Activated CD4-positive, CD25-positive, alpha-beta regulatory T cell treated with anti-CD3 and anti-CD28 coated beads, Interleukin-2, amount 50 U/mL, for 72 hours (primary cell): ENCODE measurements at places on chromosomes 4 and X.

DNA sequence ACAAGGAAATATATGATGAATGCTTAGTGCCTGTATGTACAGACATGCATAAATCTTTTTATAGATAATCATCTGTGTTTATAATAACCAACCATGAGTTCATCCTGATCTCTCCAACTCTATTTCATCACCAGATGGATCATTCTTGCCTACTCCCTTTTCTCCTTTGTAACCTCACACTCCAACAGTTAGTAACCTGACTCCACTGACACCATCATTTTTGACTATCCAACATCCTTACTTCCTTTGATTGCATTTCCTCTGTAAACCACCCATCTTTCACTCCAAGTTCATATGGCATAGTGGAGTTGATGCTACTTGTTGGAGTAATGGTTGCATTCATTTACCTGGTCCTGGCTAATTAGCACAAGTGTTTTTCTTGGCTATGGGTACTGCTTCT lies 170.6 kb downstream of the ZNF330 start:
- no peak for DNase-seq

DNA sequence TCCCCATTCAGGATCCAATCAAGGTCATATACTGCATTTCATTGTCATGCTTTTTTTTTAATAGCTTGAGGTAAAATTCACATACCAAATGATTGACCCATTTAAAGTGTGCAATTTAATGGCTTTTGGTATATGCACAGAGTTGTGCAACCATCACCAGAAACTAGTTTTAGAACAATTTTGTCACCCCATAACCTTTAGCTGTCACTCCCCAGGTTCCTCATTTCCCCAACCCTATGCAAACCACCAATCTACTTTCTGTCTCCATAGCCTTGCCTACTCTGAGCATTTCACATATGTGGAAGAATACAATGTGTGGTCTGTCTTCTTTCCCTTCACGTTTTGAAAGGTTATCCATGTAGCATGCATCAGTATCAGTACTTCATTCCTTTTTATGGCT lies 1.4 kb upstream of the SMAD1 start:
- DNase-seq: no peak

GRCh38 chr4:109407027-109407737 lies 26.4 kb upstream of the SEC24B start:
- DNase-seq: no peak

- DNase-seq: no peak
Observed at GRCh38 chr4:32192363-32192762, 1472.2 kb downstream of the PCDH7 start.

DNA sequence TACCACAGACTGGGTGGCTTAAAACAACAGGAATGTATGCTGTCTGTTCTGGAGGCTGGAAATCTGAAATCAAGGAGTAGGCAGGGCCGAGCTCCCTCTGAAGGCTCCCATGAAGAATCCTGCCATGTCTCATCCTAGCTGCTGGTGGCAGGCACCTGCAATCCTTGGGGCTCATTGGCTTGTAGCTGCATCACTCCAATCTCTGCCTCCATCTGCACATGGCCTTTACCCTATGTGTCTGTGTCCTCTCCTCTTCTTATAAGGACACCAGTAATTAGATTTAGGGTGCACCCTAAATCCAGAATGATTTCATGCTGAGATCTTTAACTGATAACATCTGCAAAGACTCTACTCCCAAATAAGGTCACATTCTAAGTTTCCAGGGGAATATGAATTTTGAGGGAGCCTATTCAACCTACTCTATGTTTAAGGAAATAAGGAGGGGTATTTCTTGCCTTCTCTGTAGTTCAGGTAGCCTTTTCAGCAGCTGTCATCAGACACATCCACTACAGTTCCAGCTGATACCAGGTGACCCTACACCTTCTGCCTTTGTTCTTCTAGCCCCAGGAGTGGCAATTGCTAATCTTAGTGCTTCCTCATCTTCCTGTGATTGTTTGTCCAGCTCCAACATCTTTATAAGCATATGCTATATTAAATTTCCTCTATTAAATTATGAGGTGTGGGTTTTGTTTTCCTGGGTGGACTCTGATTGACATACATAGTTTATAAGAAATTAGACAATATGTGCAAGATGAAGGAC lies 295.1 kb upstream of the TAPT1 start:
- no peak for DNase-seq

GRCh38 chr4:22003878-22004277 lies 55.3 kb upstream of the KCNIP4 start:
- DNase-seq: no peak

GRCh38 chr4:166077782-166078181 lies 204.7 kb downstream of the TLL1 start:
- no peak for DNase-seq
